Ovary (tissue), 10 donors: ENCODE measurements at places on chromosomes 6 and 20. TPM values are rescaled to one million over a fixed set of nuclear protein-coding genes. Genes with fewer than 3 reads are reported as not detected.

The SNAP91 gene
- 1.4 TPM for total RNA-seq

The MAN1A1 gene
- total RNA-seq: 32.2 TPM

The WFDC12 gene
- not detected for total RNA-seq

- no peaks in the 10 kb centered on the region for H3K27me3 ChIP-seq
- no peaks in the 10 kb centered on the region for H3K36me3 ChIP-seq
- no peak overlapping the region for H3K4me3 ChIP-seq
- DNase-seq: no peak
These were observed 9.1 kb upstream of the MAP1LC3A start for GRCh38 chr20:34549291-34549928.

GRCh38 chr6:5866547-5867051 is 140.1 kb downstream of the NRN1 start:
- no peaks in the 10 kb centered on the region for H3K4me1 ChIP-seq
- no peak for DNase-seq
- no peak overlapping the region for H3K4me3 ChIP-seq
- no peaks in the 10 kb centered on the region for H3K36me3 ChIP-seq
- no peak overlapping the region for H3K27ac ChIP-seq

GRCh38 chr6:19501737-19502245 is 335.4 kb upstream of the ID4 start:
- H3K27me3 ChIP-seq: no peaks in the 10 kb centered on the region
- no peaks in the 10 kb centered on the region for H3K36me3 ChIP-seq
- DNase-seq: no peak
- H3K4me3 ChIP-seq: no peak overlapping the region
- no peaks in the 10 kb centered on the region for H3K4me1 ChIP-seq

GRCh38 chr6:150949526-150949925 is 84.0 kb downstream of the MTHFD1L start:
- H3K27ac ChIP-seq: no peak overlapping the region
- DNase-seq: no peak
- H3K27me3 ChIP-seq: no peaks in the 10 kb centered on the region
- H3K36me3 ChIP-seq: no peaks in the 10 kb centered on the region
- H3K4me1 ChIP-seq: no peaks in the 10 kb centered on the region
